T47D (cell line): ENCODE measurements at places on chromosomes 7 and 10.

GRCh38 chr7:24797270-24797669, 40.0 kb upstream of the GSDME start:
- no peak for DNase-seq

DNA sequence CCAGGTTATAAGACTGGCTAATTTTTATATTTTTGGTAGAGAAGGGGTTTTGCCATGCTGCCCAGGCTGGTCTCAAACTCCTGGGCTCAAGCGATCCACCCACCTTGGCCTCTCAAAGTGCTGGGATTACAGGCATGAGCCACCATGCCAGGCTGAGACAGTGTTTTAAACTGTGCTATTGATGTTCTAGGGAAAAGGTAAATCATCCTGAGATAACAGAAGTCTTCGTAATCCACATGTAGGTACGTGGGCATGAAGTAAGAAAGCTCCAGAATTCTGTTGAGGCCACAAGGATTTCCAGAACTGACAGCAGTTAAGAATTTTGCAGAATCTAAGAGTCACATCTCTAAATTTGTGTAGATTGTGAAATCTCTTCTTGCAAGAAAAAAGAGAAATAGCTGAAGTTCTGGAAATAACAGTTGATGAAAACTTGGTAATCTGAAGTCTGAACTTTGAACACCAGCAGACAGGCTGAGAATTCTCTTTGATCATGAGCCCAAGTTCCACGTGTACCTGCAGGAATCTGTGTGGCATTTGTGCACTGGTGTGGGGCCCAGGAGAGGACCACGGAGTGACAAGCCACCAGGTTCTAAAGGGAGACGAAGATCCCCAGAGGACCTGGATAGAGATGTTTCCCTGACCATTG, 24.6 kb downstream of the C7orf33 start:
- no peak for DNase-seq

DNA sequence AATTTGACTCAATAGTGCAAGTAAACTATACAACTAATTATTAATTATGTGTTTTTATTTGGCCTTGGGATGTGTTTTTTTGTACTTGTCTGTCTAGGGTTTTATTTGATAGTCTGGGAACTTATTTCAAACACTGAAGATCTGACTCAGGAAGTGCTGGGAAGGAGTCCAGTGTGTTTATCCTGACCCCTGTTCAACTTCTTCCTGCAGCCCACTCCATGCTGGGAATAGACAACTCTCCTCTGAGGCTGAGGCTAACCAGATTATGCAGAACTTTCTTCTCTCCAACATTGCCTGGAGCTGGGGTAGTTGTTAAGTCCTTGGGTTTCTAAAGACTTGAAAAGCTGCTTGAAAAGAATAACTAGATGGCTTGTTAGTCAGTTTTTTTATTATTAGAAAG, 6.9 kb downstream of the CISD1 start:
- DNase-seq: no peak

DNA sequence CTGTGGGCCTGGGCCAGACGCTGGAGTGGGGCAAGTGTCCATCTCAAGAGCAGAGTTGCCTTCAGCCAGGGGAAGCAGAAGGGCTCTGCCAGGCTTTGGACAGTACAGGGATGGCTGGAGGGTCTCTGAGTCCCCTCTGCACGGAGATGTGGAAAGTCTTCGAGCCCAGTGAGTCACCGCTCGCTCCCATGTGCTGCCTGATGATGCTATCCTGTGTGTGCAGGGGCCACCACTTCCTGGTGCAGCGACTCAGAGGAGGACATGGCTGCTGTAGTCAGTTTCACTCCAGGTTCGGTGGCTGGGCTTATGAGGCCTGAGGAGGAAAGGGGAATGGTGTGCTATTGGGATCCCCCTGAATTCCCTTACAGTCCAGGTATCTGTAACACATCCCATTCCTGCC, 6.0 kb downstream of the ADCYAP1R1 start:
- DNase-seq: no peak

DNA sequence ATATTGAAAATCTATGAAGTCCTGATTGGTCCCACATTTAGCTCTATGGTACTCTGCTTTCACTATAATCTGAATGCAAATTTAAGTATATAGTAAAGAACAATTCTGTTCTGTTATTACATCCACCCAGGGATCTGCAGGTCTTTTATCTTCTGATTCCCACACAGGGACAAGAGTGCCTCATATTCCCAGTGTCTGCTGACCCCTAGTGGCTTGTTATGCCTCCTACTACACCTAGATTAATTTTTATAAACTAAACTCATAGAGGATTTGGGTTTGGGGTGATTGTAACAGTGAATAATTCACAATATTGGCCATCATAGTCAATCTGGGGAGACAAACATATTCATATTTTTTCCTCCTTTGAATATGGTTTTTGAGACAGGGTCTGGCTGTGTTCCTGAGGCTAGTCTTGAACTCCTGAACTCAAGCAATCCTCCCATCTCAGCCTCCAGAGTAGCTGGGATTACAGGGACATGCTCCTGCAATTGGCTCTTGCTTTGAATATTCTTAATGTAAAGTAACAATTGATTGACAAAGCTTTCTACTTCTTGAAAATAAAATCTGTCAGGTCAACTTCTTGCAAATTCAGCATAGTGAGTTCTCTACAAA, 282.1 kb downstream of the KCND2 start:
- peak; percentile 66 for DNase-seq

DNA sequence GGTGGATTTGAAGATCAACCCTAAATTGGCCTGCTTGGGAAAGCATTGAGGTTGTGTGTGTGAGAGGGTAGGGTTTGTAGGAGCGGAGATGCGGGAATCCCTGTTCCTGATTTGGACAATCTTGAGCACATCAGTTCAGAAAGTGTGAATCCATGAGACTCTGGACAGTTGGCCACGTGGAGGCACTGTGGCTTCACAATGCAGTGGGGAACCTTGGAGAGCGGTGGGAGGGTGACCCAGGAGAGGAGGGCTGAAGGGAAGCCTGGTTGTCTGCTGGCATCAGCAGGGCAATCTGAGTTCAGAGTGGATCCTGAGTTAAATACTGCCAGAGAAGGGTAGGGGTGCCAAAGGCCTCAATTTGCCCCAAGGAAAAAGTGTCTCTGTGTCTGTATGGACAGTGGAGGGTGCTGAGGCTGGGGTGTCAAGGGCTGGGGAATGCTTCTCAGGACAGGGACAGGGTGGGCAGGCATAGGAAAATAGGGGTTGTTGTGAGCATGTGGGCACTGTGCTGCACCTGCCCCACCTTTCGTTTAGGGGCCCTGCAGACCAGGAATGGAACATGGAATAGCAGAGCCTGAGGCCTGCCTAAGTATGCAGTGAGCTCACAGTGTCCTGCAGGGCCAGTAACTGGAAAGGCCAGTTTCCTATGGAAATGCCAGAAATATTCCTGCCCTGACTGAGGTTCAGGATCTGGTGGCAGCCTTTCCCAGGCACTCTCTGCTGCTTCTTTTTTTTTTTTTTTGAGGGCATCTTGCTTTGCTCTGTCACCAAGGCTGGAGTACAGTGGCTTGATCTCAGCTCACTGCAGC, 162.9 kb upstream of the PRSS58 start:
- peak; percentile 17 for DNase-seq

DNA sequence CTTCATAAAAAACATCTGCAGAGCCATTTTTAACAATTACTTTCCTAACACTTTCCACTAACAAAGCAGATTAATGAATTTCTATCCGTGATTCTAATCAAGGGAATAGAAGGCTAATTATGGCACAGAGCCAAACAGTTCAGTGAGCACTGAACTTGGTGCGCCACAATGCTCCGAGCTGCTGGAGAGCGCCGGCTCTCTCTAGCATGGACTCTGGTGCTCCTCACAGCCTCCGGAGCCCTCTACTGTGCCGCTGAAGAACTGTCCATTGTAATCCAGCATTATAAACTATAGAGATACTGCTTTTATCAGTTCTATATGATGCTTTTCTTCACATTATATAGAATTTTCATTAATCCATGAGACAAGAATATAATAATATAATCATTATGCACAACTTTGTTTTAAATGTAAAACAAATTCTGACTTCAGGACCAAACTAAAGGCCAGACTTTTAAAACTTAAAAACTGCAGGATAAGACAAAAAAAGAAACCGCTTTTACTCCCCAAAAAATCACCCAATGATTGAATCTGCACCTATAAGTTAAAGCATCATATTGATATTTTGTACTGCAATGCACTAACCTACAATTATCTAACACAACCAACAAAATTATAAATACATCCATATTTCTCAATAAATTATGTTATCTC, 123.6 kb downstream of the RNF32 start:
- peak; percentile 18 for DNase-seq

GRCh38 chr10:422675-423074, 266.8 kb downstream of the DIP2C start:
- no peak for DNase-seq

GRCh38 chr10:132512693-132513345, 24.8 kb upstream of the INPP5A start:
- DNase-seq: no peak

DNA sequence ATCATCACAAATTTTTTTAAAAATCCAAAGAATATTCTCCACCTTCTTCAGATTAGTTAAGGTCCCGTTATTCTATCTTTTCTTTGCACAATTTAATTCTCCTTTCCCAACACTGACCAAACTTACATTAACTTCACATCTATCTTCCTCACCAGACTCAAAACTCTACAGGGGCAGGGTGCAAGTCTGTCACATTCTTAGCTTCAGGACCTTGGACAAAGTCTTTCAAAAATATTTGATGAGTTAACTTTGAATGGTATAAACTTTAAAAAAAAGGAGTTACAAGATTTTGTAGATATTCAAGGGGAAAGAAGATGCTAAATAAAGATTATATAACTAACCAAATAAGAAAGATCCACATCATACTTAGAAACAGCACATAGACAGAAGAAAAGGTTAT, 132.7 kb downstream of the ZNF438 start:
- no peak for DNase-seq

- no peak for DNase-seq
These were observed 189.6 kb downstream of the TNS3 start for GRCh38 chr7:47392241-47392759.

DNA sequence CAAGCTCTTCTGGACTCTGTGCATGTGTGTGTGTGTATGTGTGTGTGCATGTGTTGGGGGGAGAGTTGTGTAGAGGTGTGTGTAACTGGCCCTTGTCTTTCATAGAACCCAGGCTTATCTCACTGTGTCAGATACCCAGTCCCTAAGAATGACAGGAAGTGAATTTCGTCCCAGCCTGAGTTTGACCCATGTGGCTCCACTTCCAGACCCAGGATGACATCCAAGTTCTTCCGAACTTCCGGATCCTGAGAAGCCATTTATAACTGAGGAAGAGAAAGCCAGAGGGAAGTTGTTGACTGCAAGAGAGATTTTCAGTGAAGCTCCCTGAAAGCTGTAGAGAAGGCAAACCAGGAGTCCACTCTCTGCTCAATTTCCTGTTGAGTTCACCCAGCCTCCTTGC, 53.2 kb downstream of the ADRB1 start:
- DNase-seq: no peak

DNA sequence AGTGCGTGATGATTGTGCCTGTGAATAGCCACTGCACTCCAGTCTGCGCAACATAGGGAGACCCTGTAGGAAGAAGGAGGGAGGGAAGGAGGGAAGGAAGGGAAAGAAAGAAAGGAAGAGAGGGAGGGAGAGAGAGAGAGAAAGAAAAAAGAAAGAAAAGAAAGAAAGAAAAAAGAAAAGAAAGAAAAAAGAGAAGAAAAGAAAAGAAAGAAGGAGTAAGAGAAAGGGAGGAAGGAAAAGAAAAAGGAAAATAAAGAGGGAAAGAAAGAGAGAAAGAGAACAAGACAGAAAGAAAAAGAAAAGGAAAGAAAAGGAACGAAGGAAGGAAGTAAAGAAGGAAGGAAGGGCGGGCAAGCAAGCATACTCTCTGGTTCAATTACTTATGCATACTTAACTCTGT, 112.9 kb upstream of the ANK3 start:
- DNase-seq: no peak

DNA sequence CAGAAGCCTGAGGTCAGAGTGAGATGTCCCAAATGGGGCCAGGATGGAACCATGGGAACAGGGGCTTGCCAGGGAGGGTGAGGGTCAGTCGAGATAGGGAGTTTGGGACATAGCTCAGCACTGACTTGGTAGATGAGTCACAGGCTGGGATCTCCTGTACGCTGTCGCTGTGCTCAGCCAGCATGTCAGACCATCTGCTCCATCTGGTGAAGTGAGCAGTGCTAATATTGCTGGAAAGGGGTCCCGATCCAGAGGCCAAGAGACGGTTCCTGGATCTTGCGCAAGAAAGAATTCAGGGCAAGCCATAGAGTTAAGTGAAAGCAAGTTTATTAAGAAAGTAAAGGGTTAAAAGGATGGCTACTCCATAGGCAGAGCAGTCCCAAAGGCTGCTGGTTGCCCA, 505.6 kb downstream of the GALNT17 start:
- no peak for DNase-seq

DNA sequence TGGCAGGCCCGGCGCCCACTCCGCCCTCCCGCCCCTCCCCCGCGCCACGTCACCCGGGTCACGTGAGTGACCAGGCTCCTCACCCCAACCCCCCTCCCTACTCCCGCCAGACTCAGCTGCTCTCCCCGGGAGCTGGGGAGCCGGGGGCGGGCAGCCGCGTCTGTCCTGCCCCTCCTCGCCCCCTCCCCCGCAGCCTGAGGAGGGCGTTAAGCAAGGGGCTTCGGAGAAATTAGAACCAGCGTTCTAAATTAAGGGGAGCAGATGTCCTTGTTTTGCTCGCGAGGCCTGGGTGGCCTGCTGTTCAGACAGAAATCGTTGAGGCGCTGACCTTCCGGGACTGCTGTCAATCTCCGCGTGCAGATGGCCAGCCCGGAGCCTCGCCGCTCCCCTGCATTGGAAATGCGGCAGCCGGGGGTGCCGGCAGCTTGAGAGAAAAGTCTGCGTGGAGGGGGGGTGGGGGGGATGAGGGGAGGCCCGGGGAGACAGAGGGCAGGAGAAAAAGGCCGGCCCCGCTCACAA, 102.2 kb upstream of the ZNF438 start:
- DNase-seq: no peak

DNA sequence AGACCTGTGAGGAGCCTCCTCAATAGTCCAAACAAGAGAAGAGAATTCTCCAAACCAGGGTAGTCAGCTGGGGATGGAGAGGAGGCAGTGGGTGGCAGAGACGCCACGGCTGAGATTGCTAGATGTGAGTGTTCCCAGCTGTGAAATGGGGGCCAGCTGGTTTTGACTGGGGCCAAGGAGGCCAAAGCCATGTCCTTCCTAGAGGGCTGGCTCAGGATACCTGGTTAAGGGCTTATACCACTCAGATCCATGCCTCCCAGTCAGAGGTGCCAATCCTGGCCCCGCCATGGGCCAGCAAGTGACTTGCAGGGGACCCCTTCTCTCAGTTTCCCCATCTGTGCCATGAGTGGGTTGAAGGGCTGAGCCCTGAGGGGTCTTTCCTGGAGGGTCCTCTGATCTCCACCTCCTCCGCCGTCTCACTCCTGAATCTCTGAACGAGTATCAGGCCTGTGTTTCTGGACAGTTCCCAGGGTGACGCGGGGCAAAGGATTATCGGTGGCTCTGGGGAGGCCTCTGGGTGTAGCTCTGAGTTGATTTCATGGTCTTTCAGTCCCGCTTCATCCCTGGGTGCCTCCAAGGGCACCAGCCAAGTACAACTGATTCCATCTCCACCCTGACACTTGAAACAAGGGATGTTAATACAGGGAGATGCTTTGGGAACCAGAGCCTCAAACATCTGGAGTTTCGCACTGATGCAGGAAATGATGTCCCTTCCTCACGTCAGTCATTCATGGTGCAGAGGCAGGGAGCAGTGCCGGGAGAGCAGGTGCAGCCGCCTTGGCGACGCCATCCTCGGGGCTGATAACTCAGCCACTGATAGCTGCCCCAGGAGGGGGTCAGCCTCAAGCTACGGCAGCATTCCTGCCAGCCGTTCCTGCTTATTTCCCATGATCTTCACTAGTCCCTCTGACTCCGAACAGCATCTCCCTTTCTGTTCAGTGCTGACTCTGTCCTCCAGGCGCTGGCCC, 126.7 kb downstream of the RGS10 start:
- no peak for DNase-seq

- no peak for DNase-seq
These were observed 3.4 kb upstream of the GRM8 start for GRCh38 chr7:127256041-127256725.
